ENCODE measurements at places on chromosomes 16 and 17.

DNA sequence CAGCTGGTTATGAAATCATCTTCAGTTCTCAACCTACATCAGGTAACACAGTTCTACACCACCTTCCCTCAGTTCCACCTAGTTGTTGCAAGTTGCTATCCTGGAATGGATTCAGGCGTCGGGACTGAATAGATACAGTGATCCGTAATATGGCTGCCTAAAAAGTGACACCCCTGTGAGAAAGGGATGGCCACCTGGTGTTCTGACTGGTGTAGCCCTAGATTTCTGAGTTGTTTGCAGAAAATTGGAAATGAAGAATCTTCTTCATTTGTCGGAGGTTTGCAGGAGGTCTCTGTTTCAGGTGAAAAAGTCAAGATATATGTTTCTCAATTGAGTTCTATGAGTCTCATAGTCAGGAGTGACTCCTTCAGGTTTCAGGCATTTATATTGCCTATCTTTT, 225.8 kb upstream of the ELAC2 start:
- H3K36me3 ChIP-seq = no peaks in the 10 kb centered on the region
- DNase-seq = no peak
- H3K4me1 ChIP-seq = no peaks in the 10 kb centered on the region
- H3K27ac ChIP-seq = no peak overlapping the region

- H3K4me1 ChIP-seq = no peaks in the 10 kb centered on the region
- H3K27ac ChIP-seq = no peak overlapping the region
- H3K36me3 ChIP-seq = no peaks in the 10 kb centered on the region
- H3K4me3 ChIP-seq = no peak overlapping the region
These were observed 23.1 kb downstream of the LAT start for GRCh38 chr16:29007730-29008593.

DNA sequence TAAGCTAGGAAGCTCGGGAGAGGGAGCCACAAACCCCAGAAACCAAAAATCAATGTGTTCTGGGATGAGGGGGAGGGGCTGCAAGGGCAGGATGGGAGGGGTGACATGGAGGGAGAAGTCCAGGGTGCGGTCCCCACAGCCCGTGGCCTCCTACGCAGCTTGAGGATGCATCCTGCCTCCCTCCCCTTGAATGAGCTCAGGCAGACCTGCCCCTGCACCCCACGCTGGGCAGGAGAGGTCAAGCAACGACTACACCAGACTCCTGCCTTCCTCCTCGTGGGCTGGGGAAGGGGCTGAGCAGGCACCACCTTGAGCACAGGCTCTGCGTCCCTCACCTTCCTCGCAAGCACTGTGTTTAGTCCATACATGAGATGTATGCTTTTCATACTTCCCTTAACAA, 3.9 kb downstream of the ANKRD13B start:
- no peak for DNase-seq
- no peak overlapping the region for H3K27ac ChIP-seq
- H3K4me3 ChIP-seq = no peak overlapping the region
- H3K27me3 ChIP-seq = no peaks in the 10 kb centered on the region
- no peaks in the 10 kb centered on the region for H3K36me3 ChIP-seq
- peaks cover 22% of the 10 kb centered on the region for H3K4me1 ChIP-seq

DNA sequence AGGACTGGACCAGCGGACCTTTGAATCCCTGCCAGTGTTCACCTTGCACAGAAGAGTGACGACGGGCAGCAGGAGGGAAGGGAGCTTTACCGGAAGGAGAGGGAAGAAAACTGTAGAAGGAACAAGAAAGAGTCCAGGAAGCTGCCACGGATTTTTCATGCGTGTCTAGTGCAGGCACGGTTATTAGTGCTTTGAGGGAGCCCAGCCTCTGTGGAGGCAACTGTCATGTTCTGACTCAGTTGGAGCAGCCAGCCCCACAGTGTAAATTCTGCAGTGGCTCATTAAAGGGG, 6.5 kb upstream of the HOXB13 start:
- no peaks in the 10 kb centered on the region for H3K36me3 ChIP-seq
- H3K27me3 ChIP-seq = peaks cover 96% of the 10 kb centered on the region
- H3K4me3 ChIP-seq = no peak overlapping the region
- no peaks in the 10 kb centered on the region for H3K4me1 ChIP-seq
- DNase-seq = no peak
- no peak overlapping the region for H3K27ac ChIP-seq

GRCh38 chr17:17526369-17526768, 30.2 kb upstream of the RASD1 start:
- H3K4me1 ChIP-seq = peaks cover 7% of the 10 kb centered on the region
- no peaks in the 10 kb centered on the region for H3K27me3 ChIP-seq
- no peak overlapping the region for H3K4me3 ChIP-seq
- no peak overlapping the region for H3K27ac ChIP-seq
- H3K36me3 ChIP-seq = no peaks in the 10 kb centered on the region

- no peak for DNase-seq
- H3K27ac ChIP-seq = no peak overlapping the region
- H3K4me3 ChIP-seq = no peak overlapping the region
- H3K36me3 ChIP-seq = peaks cover 5% of the 10 kb centered on the region
- H3K27me3 ChIP-seq = no peaks in the 10 kb centered on the region
These were observed 40.8 kb downstream of the RPA1 start for GRCh38 chr17:1870592-1870991.
